AG08396 (cell line): ENCODE measurements at places on chromosomes 7 and 10.
A peak's percentile ranks its signal among the peaks of the same experiment; 100 is the strongest.

DNA sequence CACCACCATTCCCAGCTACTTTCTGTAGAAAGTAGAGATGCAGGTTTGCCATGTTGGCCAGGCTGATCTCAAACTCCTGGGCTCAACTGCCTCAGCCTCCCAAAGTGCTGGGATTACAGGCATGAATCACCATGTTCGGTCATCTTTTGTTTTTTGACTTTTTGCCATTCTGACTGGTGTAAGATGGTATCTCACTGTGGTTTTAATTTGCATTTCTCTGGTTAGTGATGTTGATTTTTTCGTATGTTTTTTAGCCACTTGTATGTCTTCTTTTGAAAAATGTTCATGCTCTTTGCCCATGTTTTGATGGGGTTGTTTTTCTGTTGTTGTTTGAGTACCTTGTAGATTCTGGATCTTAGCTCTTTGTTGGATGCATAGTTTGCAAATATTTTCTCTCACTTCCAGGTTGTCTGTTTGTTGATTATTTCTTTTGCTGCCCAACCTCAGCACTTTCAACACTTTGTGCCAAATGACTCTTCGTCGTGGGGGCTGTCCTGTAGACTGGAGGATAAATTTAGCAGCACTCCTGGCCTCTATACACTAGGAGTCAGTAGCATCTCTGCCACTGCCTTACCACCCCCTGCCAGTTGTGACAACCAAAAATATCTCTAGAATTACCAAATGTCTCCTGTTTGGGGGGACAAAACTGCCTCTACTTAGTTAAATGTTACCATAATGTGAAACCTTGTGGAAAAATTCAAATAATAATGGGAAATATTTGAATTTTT lies 6.5 kb upstream of the CPED1 start:
- DNase-seq, result no peak

GRCh38 chr10:108591417-108591816 lies 1331.9 kb downstream of the XPNPEP1 start:
- DNase-seq, result no peak

GRCh38 chr10:112967200-112967599 lies 17.2 kb downstream of the TCF7L2 start:
- DNase-seq, result peak; percentile 40

- no peak for DNase-seq
Observed at GRCh38 chr7:91843831-91844230, 36.7 kb downstream of the MTERF1 start.

- DNase-seq, result no peak
Observed at GRCh38 chr10:54665095-54665494, 135.9 kb downstream of the PCDH15 start.

GRCh38 chr7:106736508-106737201 lies 75.7 kb upstream of the CCDC71L start:
- peak; percentile 67 for DNase-seq

GRCh38 chr7:97959046-97959445 lies 30.9 kb downstream of the OCM2 start:
- DNase-seq, result no peak

DNA sequence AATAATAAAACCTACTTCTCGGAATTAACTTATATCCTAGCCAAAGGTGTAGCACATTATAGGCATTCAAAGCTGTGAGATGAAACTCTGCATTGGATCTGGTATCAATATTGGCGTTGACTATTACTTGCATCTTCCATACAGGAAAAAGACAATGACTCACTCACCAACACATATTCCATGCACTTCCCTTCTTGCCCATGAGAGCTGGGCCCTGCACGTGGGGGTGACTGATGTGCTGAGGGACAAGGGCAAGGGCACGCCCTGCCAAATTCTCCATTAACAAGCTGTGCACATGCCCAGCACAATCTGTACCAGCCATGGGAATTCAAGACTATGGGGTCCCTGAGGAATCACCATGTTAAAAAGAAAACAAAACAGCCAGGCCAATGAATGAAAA lies 188.1 kb upstream of the PDE1C start:
- no peak for DNase-seq

DNA sequence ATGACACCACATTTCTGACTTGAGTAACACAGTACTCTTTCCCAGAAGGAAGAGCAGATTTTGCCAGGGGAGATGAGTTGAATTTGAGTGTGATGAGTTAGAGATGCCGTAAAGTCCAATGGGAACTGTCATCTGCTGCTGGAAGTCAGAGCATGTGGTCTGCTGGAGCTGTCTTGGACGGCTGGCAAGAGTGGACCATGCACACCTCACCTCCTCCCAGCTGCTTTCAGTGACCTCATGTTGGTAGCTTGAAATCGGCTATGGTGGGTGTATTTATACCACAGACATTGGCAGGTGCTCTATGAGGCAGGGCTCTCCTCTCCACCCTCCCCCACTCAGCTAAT lies 82.3 kb downstream of the COL13A1 start:
- DNase-seq, result no peak

DNA sequence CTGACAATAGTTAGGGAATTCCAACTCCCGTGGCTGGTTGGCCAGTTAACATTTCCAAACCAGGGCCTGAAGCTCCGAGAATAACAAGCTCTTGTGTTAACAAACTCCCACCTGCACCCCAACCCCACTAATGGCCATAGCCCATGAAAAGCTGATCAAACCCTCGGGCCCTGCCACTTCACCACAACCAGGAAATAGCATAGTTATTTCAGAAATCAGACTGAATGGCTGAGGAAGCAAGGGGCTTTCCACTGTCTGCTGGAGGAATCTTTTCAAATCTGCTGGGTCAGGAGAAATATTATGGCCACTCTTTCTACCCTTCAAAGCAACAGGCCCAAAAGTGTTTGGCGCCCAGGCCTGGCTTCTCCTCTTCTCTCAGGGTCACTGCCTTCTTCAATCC lies 145.6 kb downstream of the GLCCI1 start:
- no peak for DNase-seq

- DNase-seq, result no peak
Observed at GRCh38 chr10:11795101-11795920, 27.8 kb upstream of the PROSER2 start.

DNA sequence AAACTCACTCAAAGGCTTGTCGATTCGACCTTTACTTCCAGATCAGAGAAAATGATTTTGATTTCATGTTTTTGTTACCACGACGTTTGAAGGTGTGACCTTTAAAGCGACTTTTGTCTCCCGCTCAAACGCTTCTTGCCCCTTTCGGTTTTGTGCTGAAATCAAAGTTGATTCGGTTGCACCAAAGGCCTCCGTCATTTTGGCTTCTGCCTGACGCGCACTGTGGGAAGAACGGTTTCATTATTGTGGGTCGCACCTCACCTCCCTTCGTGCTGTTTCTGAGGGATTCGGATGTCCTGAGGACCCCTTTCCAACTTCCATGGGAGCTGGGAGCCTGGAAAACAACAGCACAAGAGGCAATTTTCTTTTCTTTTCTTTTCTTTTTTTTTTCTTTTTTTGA lies 176.9 kb downstream of the DNAJB6 start:
- no peak for DNase-seq

GRCh38 chr7:92708111-92709042 lies 118.2 kb upstream of the FAM133B start:
- DNase-seq, result no peak

DNA sequence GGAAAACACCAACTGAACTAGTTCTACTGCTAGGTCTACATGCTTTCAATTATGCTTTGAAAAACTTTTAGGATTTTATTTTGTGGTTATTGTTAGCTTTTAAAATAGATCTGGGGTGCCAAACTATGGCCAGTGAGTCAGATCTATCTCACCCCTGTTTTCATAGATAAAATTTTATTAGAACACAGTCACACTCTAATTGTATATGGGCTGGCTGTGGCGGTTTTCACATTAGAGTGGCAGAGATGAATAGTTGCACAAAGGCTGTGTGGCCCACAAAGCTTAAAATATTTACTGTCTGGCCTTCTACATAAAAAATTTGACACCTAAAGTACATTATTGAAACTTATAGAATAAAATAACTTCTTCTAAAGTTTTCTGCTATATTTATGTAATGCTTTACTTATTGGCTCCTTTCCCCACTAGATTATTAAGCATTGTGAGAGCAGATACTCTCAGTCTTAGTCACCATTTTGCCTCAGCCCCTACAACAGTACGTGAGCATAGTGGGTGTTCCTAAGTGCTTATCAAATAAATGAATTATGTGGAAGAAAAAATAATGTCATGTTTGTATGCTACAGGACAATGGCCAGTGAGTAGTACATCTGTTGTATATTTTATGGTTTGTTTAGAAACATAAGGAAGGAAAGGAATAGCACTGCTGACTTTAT lies 5.4 kb upstream of the SUV39H2 start:
- DNase-seq, result peak; percentile 21

DNA sequence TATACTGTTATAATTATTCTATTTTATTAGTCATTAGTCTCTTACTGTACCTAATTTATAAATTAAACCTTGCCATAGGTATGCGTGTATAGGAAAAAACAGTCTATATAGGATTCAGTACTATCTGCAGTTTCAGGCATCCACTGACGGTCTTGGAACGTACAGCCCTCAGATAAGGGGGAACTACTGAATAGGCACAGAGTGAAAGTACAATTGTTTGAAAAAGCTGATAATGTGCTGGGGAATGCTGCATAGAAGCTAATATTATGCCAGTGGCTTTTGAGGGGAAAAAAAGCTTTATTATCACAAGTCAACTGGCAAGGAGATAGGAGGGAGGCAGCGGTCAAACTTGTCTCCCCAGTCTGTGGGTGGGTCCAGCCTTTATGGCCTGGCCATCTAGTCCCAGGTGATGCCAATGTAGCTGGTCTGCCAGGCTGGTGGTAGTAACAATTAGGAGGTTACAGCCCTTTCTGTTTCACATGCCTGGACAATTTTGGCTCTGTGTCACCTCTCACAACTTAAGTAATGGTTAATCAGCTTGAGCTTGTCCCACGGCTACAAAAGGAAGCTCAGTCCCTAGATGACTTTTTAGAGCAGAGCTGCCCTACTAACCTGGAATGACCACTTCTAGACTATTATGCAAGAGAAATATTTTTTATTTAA lies 8.3 kb upstream of the FMC1 start:
- no peak for DNase-seq
